ENCODE measurements at places on chromosomes 5 and 9.

- no peak for DNase-seq
These were observed 47.3 kb downstream of the FAM78A start for GRCh38 chr9:131228988-131229387.

- no peak for DNase-seq
These were observed 463.8 kb downstream of the TLE1 start for GRCh38 chr9:81225596-81225995.

- DNase-seq: no peak
These were observed 26.7 kb downstream of the FOXI1 start for GRCh38 chr5:170132269-170132975.

DNA sequence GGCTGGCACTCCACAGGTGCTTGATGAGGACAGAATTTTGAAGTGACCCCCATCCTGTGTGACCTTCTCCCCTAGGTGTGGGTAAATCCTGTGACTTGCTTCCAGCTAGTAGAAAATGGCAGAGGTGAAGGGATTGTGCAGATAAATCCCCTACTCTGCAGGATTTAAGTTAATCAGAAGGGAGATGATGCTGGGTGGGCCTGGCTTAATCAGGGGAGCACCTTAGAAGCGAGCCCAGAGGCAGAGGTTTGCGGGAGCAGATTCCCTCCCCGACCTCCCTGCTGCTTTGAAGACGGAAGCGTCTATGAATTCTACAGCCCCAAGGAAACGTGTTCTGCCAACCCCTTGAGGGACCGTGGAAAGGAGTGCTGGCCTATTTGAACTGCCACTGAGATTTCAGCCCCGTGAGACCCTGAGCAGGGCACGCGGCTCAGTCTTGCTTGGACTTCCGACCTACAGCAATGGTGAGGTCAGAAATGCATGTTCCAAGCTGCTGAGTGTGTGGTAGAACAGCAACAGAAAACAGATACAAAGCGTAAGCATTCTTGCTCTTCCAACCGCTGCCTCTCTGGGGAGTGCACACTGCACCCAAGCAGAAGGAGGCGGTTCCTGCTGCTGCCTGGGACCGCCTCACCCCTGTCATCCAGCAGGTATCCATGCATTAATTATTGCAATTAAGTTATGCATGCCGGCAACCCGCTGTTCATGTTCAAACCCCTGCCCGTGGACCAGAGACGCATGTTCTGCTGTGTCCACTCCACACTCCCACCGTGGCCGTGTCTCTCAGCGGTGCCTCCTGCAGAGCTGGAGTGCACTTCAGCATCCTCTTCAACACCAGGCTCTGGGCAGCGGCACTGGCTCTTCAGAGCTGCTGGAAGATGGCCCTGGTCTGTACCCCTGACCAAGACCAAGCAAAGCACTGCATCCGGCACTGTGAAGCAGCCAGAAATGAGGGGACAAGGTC, 54.6 kb upstream of the RXRA start:
- no peak for DNase-seq

DNA sequence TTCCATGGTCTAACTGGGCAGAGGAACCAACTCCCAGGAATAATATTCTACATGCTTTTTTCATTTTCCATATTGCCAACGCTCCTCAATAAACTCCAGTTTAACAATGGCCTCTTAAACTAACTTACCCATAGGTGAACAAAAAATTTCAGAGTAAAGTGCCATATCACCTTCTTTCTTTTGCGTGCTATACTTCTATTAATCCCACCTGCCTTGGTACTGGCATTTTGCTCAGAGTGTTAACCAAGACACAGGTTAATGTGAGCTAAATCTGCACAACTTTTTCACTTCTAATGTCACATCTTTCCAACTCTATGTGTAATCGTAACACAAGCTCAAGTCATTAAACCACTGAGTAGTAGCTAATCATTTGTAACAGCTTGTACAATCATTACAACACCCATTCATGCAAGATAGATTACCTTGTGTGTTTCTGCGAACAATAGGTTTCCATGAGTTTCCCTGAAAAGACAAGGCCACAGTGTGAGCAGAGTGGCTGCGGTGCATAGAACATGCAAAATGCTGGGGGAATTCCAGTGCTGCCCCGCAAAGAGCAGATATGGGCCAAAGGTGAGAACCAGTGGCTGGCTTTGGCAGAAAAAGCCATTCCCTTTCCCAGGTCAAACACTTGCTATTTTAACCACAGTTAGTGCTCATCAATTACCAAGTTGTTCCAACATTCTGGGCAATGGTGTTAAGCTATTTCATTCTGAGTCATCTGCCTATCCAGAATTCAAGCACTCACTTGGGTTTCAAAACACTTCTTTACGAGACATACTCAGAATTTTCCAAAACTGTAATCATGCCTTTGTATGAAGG, 42.8 kb downstream of the TIMD4 start:
- DNase-seq: no peak

All from H4 (cell line).